Right atrium auricular region (tissue), 2 donors: ENCODE measurements at places on chromosomes 3 and 15. TPM values are rescaled to one million over a fixed set of nuclear protein-coding genes. Genes with fewer than 3 reads are reported as not detected.

- peak; percentile 47 for DNase-seq
These were observed 16.3 kb downstream of the ISG20 start for GRCh38 chr15:88655103-88655553.

DNA sequence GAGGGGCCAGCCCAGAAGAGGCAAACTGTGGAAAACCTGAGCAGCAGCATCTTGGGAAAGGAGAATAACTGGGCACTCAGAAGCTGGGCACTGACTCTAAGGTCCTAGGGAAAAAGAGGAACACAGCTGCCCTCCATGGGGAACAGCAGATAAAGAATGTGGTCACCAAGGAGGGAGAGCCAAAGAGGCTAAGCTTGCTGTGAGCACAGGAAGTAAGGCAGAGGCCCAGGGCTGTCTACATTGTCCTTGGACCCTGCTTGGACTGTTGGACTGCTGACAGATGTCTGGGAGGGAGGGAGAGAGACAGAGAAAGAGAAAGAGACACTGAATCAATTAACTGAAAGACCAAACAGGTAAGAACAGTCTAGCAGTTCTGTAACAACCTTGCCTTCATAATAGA, 4.5 kb upstream of the MNS1 start:
- DNase-seq = no peak

DNA sequence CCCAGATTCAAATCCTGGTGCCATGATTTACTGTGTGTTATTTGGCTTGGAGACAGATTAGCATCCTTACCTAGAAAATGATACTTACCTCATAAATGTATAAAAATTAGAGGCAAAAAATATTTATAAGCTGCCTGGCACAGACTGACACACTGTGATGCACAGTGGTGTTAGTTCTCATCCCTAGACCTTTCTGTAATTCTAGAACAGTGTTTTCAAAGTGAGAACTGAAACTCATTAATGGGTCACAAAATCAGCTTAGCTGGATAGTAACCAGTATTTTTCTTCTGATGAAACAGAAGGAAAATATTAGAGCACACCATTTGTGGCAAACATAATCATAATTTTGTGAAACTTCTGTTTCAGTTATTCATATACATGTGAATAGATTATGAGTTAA, 17.9 kb upstream of the MTHFS start:
- no peak for DNase-seq

DNA sequence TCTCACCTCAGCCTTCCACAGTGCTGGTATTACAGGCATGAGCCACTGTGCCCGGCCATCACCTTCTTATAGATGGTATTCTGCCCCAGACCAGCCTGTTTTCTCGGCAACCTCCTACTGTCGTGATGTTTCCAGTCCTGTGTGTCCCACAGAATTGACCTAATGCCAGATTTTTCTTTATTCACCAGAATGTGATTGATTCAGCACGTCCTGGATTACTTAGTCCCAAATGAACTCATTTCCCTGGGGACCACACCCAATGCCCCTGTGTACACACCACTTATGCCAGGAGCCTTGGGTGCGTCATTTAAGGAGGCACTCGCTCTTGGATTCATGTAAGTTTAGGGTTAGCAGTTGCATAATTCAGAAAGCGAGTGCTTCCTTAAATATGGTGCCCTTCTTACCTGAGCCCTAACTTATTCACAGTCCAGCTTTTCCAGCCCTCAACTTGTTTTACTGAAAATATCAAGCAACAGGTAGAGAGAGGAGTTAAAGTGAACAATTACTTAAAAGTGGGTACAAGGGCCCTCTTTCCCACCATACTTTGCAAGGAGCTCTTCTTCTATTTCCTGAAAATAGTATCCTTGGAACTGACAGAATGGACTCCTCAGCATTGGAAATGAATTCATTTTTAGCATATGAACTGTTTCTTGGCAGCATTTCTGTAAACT, 64.6 kb upstream of the UBE2E1 start:
- no peak for DNase-seq

DNA sequence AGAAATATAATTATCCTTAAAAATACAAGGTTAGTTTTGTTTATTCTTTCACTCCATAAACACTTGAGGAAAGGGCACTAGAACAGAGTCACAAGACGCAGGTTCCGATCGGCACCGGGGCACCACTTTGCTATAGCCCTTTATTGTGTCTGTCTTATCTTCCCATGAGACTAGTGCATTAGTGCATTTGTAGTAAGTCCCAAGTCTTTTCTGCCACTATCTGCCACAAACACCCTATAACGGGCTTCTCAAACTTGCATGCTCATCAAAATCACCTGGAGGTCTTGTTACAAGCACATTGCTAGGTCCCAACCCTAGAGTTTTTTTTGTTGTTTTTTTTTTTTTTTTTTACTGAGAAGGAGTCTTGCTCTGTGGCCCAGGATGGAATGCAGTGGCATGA, 213.1 kb downstream of the FOXP1 start:
- no peak for DNase-seq

DNA sequence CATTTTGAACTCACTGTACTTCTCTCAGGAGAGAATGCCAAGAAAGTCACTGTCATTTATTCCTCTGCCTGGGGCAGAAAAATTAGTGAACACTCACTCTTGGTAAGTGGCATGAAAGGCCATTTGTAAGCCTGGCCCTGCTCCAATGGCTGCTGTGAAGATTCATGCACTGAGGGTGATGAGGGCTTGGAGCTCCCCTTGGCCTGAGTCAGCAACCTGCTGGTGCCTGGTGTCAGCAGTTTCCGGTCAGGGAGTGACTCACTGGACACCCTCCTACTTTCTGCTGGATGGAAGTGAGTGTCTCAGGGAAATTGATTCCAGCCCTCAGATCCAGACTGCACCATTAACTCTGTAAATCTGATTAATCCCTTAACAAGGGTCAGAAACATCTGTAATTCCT, 37.6 kb downstream of the TRA2B start:
- no peak for DNase-seq

- peak; percentile 13 for DNase-seq
These were observed 23.6 kb upstream of the KIF23 start for GRCh38 chr15:69390575-69390974.

- no peak for DNase-seq
These were observed 44.7 kb downstream of the CEP70 start for GRCh38 chr3:138549179-138549977.

- no peak for DNase-seq
These were observed 47.4 kb downstream of the CBLB start for GRCh38 chr3:105821433-105821832.

DNA sequence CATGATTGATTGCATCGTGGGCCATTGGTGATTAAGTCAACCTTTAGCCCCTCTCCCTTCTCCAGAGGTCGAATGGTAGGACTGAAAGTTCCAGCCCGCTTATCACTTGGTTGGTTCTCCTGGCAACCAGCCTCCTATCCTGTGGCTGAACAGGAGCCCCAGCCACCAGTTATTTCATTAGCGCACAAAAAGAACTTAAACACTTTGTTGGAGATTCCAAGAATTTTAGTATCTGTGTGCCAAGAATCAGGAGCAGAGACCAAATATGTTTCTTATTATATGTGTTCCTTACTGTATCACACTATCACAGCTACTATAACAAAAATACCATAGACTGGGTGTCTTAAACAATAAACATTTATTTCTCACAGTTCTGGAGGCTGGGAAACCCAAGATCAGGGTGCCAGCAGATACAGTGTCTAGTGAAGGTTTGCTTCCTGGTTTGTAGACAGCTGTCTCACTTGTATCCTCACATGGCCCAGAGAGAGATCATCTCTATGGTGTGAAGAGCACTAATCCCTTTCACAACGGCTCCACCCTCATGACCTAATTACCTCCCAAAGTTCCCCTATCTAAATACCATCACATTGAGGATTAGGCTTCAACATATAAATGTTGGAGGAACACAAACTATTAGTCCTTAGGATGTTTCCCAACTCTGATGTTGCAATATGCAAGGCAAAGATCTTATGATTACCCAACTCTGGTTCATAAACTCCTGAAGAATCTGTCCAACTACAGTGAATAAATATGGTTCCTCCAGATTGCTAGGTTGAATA, 30.5 kb upstream of the APH1B start:
- DNase-seq = no peak

- DNase-seq = no peak
These were observed 26.3 kb downstream of the RFX7 start for GRCh38 chr15:56217341-56217740.

DNA sequence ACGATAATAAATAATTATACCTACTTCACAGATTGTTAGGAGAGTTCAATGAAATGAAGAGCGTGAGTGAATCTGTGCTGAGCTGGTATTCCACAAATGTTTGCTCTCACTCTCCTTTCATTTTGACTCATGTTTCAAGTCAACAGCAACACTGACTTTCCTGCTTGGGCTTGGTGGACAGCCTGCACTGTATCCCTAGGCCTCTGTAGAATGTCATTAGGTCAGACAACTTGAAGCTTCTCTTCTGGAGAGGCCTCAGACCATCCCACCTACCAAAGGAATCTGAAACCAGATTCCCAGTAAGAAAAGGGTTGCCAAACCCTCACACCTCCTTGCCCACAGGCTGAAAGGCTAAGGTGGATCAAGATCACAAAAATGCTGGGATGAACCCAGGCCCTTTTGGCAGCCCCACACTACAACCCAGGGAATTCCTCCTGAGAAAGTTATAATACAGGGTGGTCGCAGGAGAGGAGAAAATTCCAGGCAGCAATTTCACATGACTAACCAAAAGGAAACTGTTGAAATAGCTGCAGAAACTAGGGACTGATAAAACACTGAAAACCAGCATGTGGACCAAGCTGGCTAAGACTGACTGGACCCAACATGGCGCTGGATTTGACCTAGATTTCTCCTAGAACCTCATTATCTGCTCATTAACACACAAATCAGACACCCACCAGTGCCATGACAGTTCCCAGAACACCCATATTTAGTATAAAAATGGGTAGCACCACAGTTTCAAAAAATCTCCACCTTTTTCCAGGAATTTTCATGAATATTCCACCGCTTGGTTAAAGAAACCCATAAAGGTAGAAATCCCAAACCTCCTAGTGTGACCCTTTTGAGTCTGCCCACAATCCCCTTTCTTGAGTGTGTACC, 57.0 kb upstream of the ZNF148 start:
- DNase-seq = no peak

GRCh38 chr15:56244038-56244810, 545 bp upstream of the RFX7 start:
- DNase-seq = peak; percentile 61

DNA sequence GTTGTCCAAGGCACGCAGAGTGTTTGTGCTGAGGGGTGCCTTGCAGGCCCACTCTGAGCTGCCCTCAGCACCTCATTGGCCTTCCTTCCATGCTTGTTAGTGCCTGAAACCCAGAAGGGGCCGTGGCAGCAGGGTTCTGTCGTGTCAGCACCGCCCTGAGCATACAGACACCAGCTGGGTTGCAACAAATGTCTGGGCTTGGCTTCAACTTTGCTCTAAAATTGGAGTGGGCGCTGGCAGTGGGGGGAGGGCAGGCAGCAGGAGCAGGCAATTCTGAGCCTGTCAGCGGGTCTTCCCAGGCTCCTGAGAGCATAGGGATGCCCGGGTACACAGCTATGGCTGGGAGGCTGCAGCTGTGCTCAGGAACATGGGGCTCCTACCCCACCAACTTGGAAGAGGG, 464.3 kb downstream of the EPHA3 start:
- no peak for DNase-seq

The CELSR3 gene
- 0.59 TPM for total RNA-seq

The ATP13A4 gene
- total RNA-seq = not detected

The C2CD4B gene
- 5.9 TPM for total RNA-seq

The ITIH1 gene
- not detected for total RNA-seq

The SUSD5 gene
- total RNA-seq = 1.1 TPM

The P2RY14 gene
- 1.3 TPM for total RNA-seq

The PIGZ gene
- total RNA-seq = 7.0 TPM

The PHLDB2 gene
- 20.2 TPM for total RNA-seq

The MCTP2 gene
- 5.6 TPM for total RNA-seq
